ENCODE measurements at places on chromosomes 16 and 17.

DNA sequence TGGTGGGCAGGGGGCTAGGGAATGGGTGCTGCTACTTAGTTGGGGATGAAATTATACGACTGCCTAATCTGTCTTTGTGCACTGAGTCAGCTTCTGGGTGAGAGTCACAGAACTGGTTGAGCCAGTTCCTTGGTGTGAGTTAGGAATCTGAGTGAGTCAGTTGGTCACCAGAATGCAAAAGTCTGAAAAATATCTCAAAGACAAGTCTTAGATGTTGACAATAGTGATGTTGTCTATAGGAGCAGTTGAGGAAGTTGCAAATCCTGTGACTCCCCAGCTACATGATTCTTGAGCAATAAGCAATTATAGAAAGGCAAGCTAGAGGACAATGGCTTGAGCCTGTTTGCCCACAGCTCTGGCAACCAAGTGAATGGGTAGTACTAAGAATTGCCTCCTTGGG, 399.2 kb downstream of the CNTNAP4 start:
- DNase-seq: no peak

GRCh38 chr16:80803339-80804055, 901 bp downstream of the CDYL2 start:
- peak; percentile 64 for DNase-seq

- no peak for DNase-seq
Observed at GRCh38 chr17:31155208-31155810, 60.5 kb downstream of the NF1 start.

DNA sequence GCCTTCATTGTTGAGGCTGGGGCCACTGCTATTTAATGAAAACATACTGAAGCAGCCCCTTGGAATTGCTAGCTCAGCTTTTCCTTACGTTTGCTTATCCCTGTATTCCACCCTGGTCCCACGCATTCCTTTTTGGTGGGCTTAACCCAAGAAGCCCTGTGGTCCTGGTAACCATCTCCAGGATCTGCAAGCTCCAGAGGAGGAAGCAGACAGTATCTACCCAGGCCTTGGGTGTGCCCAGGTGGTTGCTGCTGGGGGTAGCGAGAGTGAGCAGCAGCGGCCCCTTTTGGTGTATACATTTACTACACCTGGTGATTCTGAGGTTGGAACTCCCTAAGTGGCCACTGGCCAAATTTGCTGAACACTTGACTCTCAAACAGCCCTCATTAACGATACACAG, 97.7 kb downstream of the CBLN1 start:
- no peak for DNase-seq

GRCh38 chr17:40827746-40828453, 5.5 kb upstream of the KRT10 start:
- DNase-seq: no peak

GRCh38 chr16:57480754-57481230, 5.5 kb downstream of the DOK4 start:
- no peak for DNase-seq

GRCh38 chr16:57069635-57070370, 22.6 kb upstream of the CPNE2 start:
- no peak for DNase-seq

DNA sequence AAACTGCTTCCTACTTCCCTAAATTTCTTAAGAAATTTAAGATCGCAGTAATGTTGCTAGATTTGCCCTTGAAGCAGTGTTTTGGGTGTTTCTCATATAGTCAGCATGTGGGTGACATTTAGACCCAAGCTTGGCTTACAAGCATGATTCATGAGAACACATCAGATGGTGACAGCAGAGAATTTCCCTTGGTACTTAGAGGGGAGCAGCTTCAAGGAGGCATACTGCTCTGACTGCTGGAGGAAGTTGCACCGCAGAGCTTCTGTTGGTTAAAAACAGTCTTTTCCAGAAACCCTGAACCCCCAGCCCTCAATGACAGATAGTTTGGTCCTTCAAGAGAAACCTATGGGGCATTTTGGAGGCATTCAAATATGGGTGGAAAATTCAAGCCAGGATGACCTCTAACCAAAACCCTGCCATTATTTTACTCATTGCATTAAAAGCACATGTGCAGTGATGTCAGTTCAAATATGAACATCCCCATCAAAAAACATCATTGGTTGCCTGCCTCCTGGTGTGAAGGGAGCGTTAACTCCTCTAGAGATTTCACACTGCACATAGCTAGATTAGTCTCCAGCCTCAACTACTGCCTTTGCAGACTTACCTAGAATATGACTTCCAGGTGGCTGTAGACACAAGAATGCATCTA, 201.5 kb upstream of the CACNG5 start:
- DNase-seq: peak; percentile 84

- DNase-seq: peak; percentile 53
Observed at GRCh38 chr17:30104575-30105339, 11.9 kb upstream of the NSRP1 start.

- no peak for DNase-seq
Observed at GRCh38 chr17:44147812-44148211, 6.1 kb downstream of the HROB start.

- DNase-seq: peak; percentile 57
Observed at GRCh38 chr17:1865252-1866037, 35.6 kb downstream of the RPA1 start.

DNA sequence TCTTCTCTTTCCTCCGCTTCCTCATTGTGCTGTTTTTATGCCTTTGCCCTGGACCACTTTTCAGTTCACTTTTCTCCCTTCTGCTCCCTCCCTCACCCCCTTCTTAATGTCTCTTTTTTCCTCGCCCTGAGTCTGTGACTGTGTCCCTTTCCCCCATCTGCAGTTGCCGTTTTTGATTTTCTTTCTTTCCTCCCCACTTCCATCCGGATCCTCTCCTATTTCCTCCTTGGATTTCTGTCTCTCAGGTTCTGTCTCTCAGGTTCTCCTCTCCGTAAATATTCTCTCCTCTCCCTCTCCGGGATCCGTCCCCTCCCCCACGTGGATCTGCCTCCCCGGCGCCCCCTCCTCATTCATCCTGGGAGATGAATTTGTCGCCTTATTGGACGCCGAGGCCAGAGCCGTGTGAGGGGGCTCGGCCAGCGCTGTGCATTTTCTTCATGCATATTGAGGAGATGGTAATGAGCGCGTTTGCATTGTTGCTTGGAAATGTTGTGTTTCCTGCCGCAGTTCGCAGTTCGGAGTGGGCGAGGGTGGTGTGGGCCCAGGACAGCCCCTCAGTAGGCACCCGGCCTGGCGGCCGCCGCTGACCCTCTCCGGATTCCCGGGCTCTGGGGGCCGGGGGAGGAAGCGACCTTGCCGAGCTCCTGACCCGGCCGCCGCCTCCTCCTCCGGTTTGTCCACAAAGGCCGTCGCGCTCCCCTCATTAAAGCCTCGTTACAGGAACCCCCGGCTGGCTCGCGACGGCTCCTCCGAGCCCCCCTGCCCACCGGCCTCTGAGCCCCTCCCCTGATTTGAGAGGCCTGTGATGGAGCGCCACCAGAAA, 4.5 kb upstream of the IRX3 start:
- DNase-seq: no peak

GRCh38 chr17:27293898-27294688, at the start of gene WSB1:
WSB1 (plus strand) TSS chr17:27294114; CDS start chr17:27294396, 282 bp downstream.
- DNase-seq: peak; percentile 93

GRCh38 chr17:72488555-72489271, 367.9 kb downstream of the SOX9 start:
- DNase-seq: no peak

GRCh38 chr16:82281544-82281943, 111.5 kb upstream of the MPHOSPH6 start:
- DNase-seq: no peak

GRCh38 chr16:67158637-67159600, 790 bp downstream of the TRADD start:
- no peak for DNase-seq

- DNase-seq: no peak
Observed at GRCh38 chr17:64538508-64539130, 31.8 kb downstream of the CEP95 start.
